ENCODE measurements at places on chromosomes 13 and 19. TPM values are rescaled to one million over a fixed set of nuclear protein-coding genes. Genes with fewer than 3 reads are reported as not detected.

- no peaks in the 10 kb centered on the region for H3K27me3 ChIP-seq
- no peak for DNase-seq
- H3K4me1 ChIP-seq, result no peaks in the 10 kb centered on the region
- H3K4me3 ChIP-seq, result no peak overlapping the region
- no peak overlapping the region for H3K27ac ChIP-seq
Observed at GRCh38 chr19:9727644-9728043, 40.9 kb downstream of the ZNF846 start.

GRCh38 chr19:9793071-9793591 is 24.6 kb upstream of the ZNF846 start:
- H3K36me3 ChIP-seq, result no peaks in the 10 kb centered on the region
- DNase-seq, result peak; percentile 75
- H3K4me3 ChIP-seq, result peak overlapping the region; percentile 86
- H3K27me3 ChIP-seq, result no peaks in the 10 kb centered on the region
- peak overlapping the region; percentile 82 for H3K27ac ChIP-seq

DNA sequence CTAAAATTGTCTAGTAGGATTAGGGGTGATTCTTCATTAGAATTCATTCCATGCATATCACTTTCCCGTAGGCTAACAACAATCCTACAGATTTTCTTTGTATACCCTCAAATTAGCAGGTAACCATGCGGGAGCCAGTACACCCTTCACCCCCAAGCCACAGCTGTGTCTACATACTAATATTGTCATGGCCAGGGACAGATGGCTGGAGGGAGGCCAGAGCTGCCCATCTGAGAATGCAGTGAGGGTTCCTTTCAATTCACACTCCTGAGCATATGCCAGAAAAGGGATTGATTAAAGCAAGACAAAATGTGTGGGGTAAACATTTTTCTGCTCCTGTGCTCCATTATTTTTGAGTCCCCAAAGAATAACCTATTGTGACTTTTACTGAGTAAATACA is 68.9 kb downstream of the FREM2 start:
- H3K27ac ChIP-seq, result no peak overlapping the region
- no peak overlapping the region for H3K4me3 ChIP-seq
- no peaks in the 10 kb centered on the region for H3K36me3 ChIP-seq
- no peaks in the 10 kb centered on the region for H3K4me1 ChIP-seq
- H3K27me3 ChIP-seq, result no peaks in the 10 kb centered on the region

DNA sequence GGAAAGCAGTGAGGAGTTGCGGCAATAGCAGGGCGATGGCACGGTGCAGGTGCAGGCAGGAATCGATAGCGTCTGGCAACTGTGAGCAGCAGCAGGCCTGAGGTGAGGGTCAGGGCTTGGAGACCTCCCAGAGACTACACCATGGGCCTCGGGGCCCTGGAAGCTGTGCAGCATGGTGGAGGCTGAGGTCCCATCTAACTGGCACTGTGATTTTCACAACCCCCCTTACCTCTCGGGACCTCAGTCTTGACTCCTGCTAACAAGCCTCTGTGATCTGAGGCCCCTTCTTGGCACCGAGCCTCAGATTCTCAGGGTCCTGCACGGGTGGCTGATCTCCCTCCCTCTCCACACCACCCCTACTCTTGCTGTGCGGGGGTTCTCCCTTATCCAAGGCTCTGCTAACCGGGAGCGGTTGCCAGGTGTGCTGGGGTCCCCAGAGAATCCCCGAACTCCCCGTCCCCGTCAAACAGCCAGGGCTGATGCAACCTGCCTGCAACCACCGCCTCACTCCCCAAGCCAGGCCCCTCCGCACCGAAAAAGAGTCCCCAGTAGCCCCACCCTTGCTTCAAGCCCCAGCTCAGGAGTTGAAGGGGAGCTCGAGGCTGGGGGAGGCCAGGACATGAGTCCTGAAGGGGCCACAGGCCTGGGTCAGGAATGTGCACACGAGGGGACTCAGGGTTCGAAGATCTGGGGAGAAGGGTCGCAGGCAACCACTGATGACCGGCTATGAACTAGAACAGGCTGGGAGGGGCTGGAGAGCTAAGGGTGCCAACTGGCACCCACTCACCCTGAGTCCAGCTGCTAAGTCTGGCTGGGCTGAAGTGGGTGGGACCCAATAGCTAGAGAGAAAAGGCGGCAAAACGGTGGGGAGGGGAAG is 4.8 kb upstream of the ATF5 start:
- peaks cover 36% of the 10 kb centered on the region for H3K36me3 ChIP-seq
- peaks cover 23% of the 10 kb centered on the region for H3K4me1 ChIP-seq
- H3K27ac ChIP-seq, result no peak overlapping the region
- no peaks in the 10 kb centered on the region for H3K27me3 ChIP-seq
- no peak overlapping the region for H3K4me3 ChIP-seq

DNA sequence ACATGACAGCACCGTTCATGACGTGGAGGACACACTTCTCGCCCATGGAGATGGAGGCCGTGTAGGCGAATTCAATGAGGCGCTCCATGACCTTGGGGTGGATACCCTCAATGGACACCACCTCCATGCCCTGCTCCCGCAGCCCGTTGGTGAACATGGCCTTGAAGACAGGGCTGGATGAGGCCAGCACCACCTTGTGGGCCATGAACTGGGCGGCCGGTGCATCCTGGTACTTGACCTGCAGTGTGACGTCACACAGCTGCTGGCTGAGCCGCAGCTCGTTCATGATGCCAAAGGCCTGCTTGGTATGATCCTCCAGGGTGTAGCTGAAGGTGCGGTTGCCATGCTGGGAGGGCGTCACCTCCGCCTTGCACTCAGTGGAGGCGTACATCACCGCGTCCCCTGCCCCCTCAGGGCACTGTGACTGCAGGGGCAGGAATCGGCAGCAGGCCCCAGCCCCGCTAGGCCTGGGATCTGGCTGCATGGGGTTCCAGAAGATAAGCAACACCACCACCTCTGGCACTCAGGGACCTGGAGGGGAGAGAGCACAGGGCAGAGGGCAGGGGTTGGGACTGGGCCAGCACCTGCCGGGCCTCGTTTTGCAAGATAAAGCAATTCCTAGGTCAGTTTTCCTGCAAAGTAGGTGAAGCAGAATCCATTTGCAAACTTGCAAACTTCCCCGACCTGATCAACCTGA is 3.5 kb downstream of the KEAP1 start:
- H3K36me3 ChIP-seq, result peaks cover 12% of the 10 kb centered on the region
- H3K4me3 ChIP-seq, result no peak overlapping the region
- H3K27me3 ChIP-seq, result no peaks in the 10 kb centered on the region
- DNase-seq, result no peak
- H3K27ac ChIP-seq, result no peak overlapping the region

DNA sequence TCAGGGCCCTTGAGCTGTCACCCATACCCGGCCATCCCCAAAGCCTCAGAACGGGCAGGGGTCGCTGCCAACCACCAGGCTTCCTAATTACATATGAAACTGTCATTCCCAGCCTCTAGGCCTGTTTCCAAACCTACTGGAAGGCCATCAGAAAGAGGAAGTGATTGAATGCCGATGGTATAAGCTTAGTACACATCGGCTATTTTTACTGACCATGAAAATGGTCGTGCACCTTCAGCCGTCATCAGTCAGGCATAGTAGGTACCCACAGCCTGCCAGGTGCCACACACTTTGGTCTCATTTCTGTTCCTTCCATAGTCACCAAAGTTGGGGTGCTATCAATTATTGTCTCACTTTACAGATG is 10.2 kb downstream of the KRI1 start:
- no peaks in the 10 kb centered on the region for H3K27me3 ChIP-seq
- DNase-seq, result no peak
- H3K4me1 ChIP-seq, result peaks cover 56% of the 10 kb centered on the region
- H3K4me3 ChIP-seq, result no peak overlapping the region
- peaks cover 65% of the 10 kb centered on the region for H3K36me3 ChIP-seq

GRCh38 chr13:86681223-86681622 is 882.0 kb upstream of the SLITRK6 start:
- H3K36me3 ChIP-seq, result no peaks in the 10 kb centered on the region
- no peak overlapping the region for H3K4me3 ChIP-seq
- H3K27me3 ChIP-seq, result no peaks in the 10 kb centered on the region
- DNase-seq, result no peak

DNA sequence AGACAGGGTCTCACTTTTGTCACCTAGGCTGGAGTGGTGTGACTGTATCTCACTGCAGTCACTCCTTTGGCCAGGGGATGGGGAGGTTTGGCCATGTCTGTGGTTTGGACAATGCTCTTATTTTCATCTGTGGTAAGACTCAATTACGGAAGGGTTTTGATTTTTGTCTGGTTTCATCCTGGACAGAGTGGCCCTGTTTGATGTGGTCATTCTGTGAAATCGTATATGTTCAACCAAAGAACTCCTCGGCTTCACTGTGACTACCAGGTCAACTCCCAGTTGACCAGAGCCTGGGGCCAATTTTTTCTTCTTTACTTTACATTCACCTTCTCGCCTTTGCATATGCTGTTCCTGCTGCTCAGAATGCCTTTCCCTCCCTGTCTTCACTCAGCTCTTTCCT is 6.8 kb upstream of the CCDC124 start:
- no peak overlapping the region for H3K4me3 ChIP-seq
- H3K36me3 ChIP-seq, result no peaks in the 10 kb centered on the region
- H3K4me1 ChIP-seq, result no peaks in the 10 kb centered on the region

DNA sequence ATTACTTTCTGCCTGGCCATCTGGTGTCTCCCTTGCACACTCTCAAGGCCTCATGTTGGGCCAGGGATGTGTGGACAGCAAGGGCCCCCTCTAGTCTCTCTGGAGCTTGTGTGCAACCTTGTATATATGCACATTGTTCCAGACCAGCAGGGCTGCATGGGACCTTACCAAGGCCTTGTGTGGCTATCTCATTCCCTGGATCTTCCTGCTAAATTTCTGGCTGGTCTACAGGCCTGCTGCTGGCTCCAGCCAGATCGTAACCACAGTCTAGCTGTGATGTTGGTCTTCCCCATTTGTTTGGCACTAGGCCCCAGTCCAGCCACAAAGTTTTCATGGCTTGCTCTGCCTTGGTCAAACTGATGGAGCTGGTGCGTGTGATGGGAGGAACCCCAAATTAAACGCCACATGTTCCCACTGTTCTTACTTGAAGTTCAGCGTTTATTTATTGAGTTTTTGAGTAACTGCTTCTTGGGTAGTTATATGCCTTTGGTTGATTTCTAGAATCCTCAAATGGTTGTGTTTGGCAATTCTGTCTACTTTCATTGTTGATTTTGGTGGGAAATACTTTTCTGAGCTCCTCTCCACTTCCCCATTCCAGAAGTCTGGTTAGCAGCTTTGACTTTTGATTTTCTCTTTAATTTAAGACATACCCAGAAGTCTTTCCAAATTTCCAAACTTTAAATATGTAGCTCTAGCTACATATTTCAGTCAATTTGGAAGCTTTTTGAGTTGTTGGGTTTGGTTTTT is 56.4 kb downstream of the SIPA1L3 start:
- H3K4me1 ChIP-seq, result no peaks in the 10 kb centered on the region
- no peak overlapping the region for H3K4me3 ChIP-seq

DNA sequence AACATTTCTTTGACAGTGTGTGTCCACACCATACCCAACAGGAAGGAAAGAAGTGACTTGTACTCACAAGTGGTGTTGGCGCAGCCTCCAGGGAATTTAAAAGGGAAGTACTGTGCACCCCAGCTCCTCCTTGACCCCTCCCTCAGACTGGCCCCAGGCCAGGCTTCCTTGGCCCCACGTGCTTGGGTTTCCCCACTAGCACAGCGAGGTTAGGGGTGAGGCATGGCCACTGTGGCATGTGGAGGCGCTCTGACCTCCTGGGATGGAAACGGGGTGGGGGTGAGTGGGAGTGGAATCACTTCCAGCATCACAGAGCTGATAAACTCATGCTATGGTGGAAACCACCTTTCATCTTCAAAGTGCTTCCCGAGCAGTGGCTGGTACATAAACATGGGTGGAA is 168.6 kb downstream of the ZNF536 start:
- no peaks in the 10 kb centered on the region for H3K4me1 ChIP-seq
- no peak for DNase-seq
- H3K36me3 ChIP-seq, result no peaks in the 10 kb centered on the region

DNA sequence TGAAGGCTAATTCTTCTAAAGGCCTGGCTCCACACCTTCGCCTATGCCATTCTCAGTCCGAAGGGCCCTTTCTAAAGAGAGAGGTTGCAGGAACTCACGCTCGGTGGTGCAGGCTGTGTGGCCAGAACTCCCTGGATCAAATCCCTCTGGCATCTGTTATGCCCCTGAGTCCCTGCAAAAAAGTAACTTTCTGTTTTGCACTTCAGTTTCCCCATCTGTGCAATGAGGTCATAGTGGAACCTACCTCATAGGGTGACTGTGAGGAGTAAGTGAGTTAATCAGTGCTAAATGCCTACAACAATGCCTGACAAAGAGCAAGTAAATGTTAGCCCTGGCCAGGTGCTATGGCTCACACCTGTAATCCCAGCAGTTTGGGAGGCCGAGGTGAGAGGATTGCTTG is 7.3 kb downstream of the IGSF23 start:
- H3K4me3 ChIP-seq, result no peak overlapping the region
- no peaks in the 10 kb centered on the region for H3K27me3 ChIP-seq
- H3K4me1 ChIP-seq, result no peaks in the 10 kb centered on the region
- DNase-seq, result no peak
- no peak overlapping the region for H3K27ac ChIP-seq
- H3K36me3 ChIP-seq, result no peaks in the 10 kb centered on the region

DNA sequence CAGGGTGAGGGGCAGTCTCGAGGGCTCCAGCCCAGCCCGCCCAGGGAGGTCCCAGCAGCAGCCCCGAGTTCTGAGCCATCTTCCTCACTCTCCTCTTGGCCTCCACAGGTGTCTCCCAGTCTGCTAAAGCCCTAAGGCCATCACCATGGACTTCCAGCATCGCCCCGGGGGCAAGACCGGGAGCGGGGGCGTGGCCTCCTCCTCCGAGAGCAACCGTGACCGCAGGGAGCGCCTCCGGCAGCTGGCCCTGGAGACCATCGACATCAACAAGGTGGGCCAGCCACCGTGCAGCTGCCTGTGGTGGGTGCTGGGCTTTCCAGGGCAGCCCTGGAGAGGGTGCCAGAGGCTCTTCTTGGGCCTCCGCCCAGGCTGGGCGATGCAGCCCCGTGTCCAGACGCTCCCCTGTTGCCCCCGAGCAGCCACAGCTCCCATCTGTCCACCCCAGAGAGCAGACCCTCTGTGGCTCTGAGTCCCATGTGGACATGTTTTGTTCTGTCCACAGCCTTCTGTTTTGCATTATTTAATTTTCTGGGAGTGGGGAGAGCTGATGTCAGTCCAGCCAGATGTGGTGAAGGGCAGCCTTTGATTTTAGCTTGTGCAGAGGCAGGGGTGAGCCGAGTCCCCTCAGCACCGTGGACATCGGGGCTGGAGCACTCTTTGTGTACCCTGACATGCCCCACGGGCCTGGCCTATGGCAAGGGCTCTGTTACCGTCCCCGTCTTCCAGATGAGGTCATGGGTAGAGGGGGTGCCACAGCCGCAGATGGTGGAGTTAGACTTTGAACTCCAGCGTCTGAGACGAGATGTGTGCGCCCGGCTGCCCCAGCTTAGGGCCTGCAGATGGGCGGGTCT is 5.6 kb upstream of the AMH start:
- H3K27ac ChIP-seq, result no peak overlapping the region
- no peak for DNase-seq
- H3K36me3 ChIP-seq, result peaks cover 43% of the 10 kb centered on the region
- H3K4me3 ChIP-seq, result no peak overlapping the region

The NANOS3 gene
- total RNA-seq, result 1.5 TPM

The NUFIP1 gene
- total RNA-seq, result 11.8 TPM

The FAM83E gene
- total RNA-seq, result 3.7 TPM

The TOMM40 gene
- 218 TPM for total RNA-seq

The LIPE gene
- 22.7 TPM for total RNA-seq

The RPS15 gene
- 1,485 TPM for total RNA-seq

Measured in CD8-positive, alpha-beta memory T cell (primary cell).